ENCODE measurements at places on chromosomes 3 and 15.

- no peak for DNase-seq
These were observed 13.7 kb upstream of the HEG1 start for GRCh38 chr3:125069452-125069851.

GRCh38 chr3:195411836-195412235 is 31.0 kb downstream of the ACAP2 start:
- no peak for DNase-seq

GRCh38 chr3:52379610-52380009 is 63.5 kb downstream of the DNAH1 start:
- no peak for DNase-seq

DNA sequence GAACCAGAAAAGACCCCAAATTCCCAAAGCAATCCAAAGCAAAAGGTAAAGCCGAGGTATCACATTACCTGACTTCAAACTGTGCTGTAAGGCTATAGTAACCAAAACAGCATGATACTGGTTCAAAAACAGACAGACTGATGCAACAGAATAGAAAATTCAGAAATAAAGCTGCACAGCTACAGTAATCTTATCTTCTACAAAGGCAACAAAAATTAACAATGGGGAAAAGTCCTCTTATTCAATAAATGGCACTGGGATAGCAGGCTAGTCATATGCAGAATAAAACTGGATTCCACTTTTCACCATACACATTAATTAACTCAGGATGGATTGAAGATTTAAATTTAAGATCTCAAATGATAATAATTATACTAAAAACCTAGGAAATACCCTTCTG is 392.6 kb upstream of the CBLB start:
- DNase-seq = no peak

GRCh38 chr15:84143753-84144314 is 91.7 kb upstream of the GOLGA6L4 start:
- no peak for DNase-seq

- DNase-seq = no peak
These were observed 19.7 kb upstream of the LMOD3 start for GRCh38 chr3:69142090-69142489.

DNA sequence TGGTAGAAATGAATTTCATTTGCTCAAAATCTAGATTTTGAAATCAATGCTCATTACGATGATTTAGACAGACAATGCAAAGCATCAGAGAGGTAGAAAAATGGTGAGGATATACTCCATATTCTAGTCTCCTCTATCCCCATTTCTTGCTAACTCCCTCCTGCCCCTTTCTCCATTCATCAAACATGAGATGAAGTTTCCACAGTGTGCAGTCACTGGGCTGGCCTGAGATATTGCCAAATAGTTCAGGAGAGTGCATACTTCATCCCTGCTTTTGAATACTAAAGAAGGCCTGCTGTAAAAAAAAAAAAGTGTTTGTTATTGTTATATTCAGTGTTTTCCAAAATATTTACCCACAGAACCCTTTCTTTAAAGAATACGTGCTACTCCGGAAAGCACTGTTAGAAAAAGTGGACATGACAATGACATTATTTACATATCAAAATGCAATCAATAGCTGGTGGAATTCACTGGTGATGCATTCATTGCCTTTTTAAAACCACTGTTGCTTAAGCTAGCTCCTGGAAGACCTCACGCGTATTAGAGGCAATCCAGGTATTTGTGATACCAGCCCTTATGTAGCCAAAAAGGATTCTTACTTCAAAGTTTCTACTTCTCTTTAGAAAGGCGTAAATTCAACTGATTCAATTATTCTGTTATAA is 247.6 kb upstream of the SOX2 start:
- DNase-seq = no peak

- DNase-seq = peak; percentile 85
These were observed 224.1 kb upstream of the TPRG1 start for GRCh38 chr3:188947401-188948280.

DNA sequence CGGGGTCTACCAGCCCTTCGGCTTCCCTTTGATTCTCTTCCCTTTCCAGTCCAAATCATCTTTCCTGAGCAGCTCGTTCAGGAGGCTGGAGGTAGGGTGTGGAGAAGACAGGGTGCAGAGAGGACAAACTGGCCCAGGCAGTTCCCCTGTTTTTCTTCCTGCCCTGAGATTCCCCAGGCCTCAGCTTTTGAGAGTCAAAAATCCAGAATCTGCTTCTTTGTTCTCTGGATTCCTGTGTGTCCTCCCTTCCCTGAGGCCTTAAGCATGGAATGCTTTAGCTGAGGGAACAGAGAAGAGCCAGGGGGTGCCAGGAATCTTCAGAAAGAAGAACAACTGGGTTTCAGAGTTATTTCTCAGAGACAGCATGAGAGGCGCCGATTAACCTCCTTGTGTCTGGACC is 26.7 kb upstream of the LRTM1 start:
- DNase-seq = no peak

DNA sequence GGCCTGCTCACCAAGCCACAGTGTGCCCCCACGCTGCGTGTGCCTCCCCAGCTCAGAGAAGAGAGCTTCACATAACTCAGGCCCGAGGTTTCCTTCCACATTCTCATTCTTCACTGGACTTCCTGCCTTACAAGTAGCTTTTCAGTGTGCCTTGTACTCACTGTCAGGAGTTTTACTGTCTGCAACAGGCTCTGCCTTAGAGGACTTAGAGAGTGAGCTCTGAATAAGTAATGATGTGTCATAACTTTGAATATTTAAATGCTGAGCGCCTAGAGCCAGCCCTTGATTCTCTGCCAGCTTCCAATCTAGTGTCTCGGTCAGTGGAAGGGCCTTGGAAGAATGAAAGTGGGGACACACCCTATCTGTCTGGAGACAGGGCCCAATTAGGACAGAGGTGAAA is 41.8 kb downstream of the ITGB5 start:
- DNase-seq = no peak

DNA sequence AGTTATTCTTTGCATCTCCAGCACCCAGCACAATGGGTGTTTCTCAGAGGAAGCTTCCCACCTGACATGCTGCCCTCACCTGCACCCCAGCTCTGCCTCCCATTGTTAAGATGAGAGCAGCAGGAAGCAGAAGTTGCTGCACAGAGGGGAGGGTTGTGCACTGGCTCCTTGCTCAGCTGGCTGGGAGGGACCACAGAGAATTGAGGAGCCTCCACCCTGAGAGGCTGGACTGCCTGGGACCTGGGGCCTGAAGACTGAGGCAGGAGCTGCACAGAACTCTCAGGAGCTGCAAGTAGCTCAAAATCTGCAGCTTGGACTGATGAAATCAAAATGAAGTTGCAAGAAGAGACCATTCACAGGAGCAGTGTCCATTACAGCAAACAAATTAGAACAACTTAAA is 222.3 kb upstream of the LINGO1 start:
- DNase-seq = no peak

DNA sequence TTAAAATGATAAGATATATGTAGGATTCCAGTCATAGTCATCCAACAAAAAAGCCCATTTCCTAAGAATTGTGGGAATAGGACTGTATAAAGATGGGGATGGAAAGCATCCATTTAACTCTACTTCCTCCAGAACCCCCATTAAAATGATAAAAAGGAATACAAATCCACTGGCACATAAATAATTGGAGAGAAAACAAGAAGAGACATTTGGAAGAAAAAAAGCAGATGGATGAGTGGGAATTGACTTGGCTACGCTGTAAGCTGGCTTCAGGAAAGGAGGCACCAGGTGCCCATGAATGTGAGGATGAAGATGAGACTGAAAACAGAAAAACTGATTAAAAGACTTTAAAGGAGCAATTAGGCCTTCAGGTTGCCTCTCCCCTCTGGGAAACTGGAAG is 91.8 kb downstream of the ST8SIA2 start:
- no peak for DNase-seq

DNA sequence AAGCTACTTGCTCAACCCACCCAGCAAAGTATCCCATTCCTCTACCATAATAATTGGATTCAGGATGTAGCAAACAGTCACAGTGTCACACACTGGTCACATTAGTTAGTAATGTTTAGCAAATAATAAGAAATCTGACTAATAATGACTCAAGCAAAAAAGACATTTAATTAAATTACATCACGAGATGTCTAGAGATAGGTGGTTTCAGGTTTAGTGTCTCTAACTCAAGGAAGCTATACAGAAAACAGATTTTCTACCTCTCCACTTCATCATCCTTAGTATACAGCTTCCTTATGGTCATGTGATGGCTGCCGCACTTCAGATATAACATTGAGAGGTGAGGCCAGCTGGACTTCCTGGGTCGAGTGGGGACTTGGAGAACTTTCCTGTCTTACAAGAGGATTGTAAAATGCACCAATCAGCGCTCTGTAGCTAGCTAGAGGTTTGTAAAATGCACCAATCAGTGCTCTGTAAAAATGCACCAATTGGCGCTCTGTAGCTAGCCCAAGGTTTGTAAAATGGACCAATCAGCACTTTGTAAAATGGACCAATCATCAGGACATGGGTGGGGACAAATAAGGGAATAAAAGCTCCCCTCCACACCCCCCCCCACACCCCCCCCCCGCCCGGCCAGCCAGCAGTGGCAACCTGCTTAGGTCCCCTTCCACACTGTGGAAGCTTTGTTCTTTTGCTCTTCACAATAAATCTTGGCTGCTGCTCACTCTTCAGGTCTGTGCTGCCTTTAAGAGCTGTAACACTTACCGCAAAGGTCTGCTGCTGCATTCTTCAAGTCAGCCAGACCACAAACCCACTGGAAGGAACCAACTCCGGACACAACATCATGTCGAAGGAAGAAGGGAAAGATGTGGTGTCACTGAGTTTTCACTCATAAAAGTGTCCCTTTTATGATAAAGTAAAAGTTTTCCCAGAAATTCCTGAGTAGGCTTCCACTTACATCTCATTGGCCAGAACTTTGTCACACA is 24.9 kb upstream of the ARPIN start:
- DNase-seq = no peak

DNA sequence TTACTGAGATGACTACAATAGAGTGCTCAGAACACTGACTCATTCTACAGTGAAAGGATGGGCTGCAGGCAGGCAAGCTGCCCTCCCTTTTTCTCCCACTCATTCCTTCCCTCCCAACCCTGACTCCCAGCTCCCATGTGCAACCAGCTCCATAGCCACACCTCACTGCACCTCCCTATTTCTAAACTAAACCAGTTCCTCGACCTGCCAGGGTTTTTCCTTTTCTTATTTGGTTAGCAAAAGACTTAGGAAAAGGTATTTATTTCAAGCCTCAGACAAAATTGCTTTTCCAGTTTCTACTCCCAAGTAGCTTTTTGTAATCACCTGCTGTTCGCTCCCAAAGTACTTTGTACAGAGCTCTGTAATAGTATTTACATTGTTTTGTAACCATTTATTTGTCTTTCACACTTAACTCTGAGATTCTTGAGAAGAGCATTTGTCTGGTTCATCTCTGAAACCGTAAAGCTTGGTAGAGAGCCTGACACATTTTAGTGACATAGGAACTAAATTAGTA is 2.2 kb downstream of the AADAC start:
- DNase-seq = peak; percentile 78

- no peak for DNase-seq
These were observed 763.3 kb upstream of the CFAP20DC start for GRCh38 chr3:59813148-59813538.

DNA sequence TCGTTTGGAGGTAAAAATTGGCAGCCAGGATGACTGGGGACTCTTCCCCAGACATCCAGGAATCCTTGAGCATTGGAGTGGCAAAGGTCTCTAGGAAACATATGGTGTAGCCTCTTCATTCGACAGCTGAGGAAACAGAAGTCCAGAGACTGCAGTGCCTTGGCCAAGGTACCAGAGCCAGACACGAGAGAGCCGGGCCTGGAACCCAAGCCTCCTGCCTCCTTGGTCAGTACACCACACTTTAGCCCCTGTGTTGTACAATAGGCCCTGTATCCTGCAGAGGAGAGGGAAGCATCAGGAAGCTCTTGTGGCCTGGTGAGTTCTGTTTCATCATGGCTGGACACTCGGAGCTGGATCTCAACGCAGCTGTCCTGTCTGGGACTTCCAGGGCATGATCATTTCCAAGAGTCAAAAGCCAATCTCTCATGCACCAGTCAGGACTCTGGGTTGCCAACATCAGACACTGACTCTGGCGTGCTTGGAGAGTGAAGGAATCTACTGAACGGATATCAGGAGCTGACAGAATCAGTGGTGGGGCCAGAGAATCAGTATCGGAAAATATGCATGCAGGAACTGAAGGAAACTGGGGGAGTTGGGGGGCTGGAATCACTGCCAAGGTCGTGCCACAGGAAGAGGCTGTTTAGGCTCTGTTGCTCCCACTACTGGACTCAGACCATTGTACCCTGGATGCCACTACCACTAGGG is 6.4 kb upstream of the MINAR1 start:
- no peak for DNase-seq

DNA sequence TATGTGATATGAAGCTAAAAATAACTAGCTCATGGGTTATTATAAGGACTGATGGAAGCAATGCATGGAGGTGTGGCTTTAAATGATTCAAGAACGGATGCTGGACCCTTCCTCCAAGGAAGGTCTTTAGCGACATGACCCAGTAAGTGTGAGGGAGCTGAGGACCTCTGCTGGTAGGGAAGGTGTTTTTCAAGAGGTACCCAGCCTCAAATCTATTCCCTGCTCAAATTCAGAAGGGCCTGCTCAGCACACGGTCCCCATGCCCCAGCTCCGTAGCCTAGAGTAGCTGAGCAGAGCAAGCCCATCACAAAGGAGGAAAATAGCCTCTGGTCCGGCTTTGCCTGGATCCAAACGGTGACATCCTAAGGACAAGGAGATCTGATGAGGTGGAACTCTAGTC is 266.2 kb upstream of the IGF1R start:
- no peak for DNase-seq

- DNase-seq = peak; percentile 64
These were observed 328.3 kb downstream of the THSD4 start for GRCh38 chr15:71443538-71443937.
